ENCODE measurements at places on chromosomes 7 and 10.

DNA sequence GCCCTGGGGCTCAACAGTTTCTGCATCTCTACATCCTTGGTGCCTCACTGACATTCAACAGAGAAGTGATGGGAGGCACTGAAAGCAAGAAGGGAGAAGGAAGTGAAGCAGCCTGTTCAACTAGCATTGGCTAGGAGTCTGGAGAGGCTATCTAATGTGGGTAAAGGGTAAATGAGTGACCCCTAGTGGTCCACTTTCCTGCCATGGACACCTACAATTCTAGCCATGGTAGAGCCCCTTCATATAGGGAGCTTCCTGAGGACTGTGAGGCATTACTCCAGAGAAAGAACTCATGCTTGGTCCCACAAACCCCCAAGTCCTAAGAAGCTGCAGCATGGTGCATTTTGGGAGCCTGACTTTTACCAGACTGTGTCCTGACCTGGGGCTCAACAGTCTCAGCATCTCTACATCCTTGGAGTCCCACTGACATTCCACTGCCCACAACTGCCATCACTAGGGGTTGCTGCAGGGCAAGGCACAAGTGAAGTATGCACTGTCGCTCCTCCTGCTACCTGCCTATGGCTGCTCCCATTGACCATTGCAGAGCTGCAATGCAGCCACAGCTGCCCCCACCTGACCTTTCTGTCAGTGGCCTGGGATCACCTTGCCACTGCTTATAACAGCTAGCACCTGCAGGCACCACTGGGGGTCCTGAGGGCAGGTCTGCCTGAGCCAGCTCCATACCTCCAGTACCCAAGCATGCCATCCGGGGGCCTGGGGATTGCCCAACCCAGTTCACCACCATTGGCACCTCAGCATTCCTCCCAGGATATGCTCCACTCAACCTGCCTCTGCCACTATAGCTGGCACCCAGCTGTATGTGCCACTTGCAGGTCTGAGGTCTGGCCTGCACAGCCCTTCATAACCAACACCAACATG, 44.1 kb upstream of the CDK6 start:
- DNase-seq = no peak

DNA sequence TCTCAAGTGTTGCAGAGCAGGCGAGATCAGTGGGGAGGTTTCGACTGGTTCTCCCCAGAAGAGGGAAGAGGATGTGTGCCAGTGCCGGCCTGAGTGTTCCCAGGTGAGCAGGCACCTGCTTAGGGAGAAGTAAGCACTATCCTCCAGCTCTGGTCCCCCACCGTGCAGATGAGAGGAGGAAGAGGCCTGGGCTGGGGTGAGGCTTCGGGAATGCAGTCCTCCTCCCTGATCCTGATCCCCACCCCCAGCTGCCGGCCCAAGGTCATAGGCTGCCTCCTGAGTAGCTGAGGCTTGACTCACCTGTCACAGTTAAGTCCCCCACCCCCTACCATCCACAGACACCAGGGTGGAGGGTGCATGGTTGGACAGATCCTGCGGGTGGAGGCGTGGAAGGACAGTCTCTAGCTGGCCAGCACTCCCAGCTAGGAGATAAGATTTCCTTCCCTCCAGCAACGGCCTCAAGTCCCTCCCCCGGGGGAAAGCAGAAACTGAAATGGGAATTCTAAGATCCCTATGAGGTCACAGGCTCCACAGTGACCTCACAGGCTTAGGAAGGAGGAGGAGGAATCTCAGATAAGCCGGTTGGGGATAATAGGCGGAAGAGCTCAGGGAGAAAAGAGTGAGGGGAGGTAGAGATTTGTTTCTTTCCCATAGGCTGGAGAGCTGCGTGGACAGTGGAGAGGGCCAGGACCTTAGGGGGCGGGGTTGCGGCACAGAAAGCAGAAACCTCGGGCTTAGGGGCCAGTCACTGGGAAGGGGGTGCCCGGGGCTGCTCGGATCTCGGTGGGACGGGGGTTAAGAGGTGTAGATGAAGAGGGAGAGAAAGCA, 1.0 kb downstream of the LRCH4 start:
- peak; percentile 68 for DNase-seq

DNA sequence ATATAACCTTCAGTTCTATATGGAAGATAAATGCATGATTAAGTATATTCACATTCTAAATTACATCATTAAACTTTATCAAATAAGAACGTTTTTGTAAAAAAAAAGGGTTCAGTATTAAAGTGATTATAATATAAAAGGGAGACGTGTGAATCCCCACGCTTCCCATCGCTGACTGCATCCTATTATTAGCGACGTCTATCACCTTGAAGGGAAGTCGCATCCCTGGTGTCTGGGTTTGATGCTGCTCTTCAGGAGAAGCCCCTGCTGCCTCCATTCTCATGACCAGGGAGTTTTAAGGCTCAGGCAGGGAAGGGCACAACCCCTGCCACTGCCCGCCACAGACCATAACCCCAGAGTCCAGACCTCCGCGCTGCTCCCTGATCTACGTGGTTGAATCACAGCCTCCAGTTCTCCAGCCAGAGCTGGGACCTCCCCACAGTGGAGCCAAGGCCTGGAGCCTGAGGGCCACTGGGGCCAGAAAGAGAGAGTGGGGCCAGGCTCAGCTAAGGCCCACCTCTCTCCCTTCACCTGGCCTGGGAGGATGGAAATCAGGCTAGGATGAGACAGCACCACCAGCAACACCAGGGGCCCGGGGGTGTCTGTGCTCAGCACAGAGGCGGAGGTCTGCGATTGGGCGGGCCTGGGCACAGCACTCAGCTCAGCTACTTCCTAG, 130.6 kb downstream of the TCERG1L start:
- DNase-seq = no peak

DNA sequence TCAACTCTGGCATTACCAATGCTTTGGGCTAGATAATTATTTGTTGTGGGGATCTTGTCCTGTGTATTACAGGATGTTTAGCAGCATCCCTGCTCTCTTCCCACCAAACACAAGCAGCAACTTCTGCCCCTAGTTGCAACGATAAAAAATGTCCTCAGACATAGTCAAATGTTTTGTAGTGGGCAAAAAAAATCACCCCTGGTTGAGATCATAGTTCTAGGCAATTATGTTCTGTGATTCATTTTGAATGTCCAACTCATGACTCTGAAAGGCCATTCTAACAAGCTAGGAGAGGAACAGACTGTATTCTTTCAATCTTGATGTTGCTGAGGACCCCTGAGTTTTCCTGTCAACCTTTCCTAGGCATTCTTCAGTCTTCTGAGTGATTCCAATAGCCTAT, 79.5 kb downstream of the RTKN2 start:
- no peak for DNase-seq

DNA sequence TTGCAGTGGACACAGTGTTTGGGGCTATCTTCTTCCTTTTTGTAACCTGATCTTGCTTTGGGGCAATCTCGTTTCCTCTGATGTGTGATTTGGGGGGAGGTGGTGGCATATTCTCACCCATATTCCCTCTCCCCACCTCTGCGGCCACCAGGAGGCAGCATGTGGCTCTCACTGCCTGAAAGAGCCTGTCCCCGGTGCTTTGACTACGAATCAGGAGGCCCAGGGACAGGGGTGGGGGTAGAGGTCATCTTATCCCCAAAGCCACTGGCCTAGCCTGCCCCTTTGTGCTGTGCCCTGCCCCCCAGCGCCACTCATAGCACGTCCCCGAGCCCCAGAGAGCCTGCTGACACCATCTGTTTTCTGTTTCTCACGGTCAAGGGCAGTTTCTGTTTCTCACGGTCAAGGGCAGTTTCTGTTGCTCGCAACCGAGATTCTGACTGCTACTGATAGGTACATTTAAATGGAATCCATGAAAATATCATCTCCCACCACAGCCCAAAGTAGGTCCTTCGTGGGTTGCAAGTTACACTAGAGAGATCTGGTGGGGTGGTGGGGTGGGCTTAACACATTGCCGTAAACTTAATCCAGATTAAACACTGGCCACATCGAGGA, 28.2 kb downstream of the PHYH start:
- peak; percentile 2 for DNase-seq

DNA sequence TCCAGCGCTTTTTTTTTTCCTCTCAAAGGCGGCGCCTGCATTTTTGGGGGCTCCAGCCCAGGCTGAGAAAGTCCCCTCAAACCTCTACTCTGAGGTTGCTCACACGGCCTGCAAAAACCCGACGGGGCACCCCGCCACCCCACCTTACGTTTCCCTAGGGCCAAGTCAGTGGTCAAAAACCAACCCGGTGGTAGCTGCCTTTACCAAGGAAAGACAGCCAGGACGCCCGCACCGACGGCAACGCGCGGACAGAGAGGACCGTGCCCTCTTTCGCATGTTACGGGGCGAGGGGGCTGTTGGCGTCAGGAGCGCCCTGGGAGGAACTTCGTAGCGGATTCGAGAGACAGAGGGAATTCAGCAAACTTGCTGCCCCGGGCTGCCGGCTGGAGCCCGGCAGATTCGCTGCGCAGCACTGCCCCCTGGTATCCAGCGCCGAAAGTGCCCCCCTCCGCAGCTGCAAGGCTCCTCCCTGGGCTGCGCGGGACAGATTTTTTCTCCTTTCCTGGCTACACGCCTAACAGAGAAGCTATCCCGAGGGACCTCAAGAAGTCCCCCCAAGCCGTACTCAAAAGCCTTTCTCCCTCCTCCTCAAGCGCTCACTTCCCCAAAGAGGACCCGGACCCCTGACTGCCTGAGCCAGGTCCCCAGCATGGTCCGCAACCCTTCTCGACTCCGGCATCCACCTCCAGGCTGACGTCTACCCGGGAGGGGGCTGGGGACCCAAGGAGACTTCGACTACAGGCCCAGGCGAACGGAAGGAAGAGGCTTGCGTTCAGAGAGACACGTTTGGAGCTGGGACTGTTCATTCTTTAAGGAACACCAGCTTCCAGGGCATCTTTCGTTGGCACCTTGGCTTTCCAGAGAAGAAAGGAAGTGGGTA, 27.7 kb upstream of the VAX1 start:
- DNase-seq = peak; percentile 87

DNA sequence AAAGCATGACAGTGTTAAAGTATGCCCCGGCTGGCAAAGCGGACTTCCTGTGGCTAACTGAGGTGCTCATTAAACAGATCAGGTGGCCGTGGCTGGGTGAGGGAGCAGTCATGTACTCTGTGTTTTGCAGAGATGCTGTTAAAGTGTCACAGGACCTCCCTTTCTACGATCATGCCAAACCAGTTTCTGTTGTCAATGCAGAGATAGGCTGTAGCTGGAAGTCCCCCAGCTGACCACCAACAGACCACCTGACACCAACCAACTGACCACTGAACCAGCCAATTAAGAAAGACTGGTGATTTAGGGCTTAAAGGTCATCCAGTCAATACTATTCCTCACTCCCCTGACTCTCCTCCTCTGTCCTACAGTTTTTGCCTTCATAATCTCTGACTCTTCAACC, 431.1 kb upstream of the LRGUK start:
- DNase-seq = no peak
